ENCODE measurements at places on chromosomes 12 and 14. TPM values are rescaled to one million over a fixed set of nuclear protein-coding genes. Genes with fewer than 3 reads are reported as not detected.

CACNA2D4 gene
- total RNA-seq: 1.1 TPM

OAS1 gene
- 6.1 TPM for total RNA-seq

CIROP gene
- not detected for total RNA-seq

ADAM21 gene
- total RNA-seq: 0.38 TPM

CPNE6 gene
- not detected for total RNA-seq

TMEM179 gene
- total RNA-seq: not detected

TMEM253 gene
- total RNA-seq: 0.41 TPM

DHRS2 gene
- not detected for total RNA-seq

ESPL1 gene
- total RNA-seq: 0.97 TPM

HOXC11 gene
- not detected for total RNA-seq

TECPR2 gene
- 19.4 TPM for total RNA-seq

TMEM30B gene
- total RNA-seq: 0.30 TPM

NANOG gene
- total RNA-seq: not detected

PTPRO gene
- 1.3 TPM for total RNA-seq

KCNK10 gene
- not detected for total RNA-seq

RNF212B gene
- total RNA-seq: not detected

Data from Right ventricle myocardium inferior (tissue), 1 donor.